Activated CD8-positive, alpha-beta memory T cell treated with anti-CD3 and anti-CD28 coated beads for 4 hours (primary cell): ENCODE measurements at places on chromosomes 12 and 14.

GRCh38 chr12:92493816-92494215, 209.0 kb upstream of the PLEKHG7 start:
- DNase-seq: no peak

GRCh38 chr12:51362307-51362706, 15.8 kb upstream of the CELA1 start:
- DNase-seq: no peak

DNA sequence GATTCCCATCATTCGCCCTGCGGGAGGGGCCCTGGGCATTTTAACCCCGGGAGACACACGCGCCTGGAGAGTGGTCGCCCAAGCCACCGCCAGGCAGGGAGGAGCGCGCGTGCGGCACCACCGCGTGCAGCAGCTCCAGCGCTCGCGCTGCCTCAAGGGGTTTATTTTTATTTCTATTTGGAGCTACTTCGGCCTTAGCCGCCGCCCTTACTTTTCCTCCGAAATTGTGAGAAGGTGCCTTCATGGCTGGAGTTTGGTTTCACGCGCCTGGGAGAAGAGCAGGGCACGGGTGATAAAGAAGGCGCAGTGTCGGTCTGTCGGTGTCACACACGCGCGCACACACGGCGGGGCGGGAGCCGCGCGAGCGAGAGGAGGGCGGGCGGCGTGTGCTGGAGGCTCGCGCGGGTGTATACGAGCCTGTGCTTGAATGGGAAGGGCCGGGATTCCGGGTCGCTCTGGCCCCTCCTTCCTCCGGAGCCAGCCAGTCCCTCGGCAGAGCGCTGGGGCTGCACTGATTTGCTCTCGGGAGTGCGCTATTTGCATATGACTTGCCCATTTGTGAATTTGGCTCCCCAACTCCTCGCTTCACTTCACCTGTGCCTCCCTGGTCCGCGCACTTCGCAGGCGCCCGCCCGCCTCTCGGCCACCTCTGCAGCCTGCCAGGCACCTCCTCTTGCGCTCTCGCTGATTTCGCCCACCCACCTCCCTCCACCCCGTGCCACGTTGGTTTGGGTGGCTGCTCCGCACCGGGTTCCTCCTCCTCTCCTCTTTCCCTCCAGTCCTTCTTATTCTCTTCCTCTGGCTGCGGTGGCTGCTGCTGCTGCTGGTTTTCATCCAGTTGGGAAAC, 932.3 kb downstream of the DIO2 start:
- DNase-seq: no peak

- DNase-seq: no peak
These were observed 67.4 kb downstream of the MVK start for GRCh38 chr12:109640961-109641360.

DNA sequence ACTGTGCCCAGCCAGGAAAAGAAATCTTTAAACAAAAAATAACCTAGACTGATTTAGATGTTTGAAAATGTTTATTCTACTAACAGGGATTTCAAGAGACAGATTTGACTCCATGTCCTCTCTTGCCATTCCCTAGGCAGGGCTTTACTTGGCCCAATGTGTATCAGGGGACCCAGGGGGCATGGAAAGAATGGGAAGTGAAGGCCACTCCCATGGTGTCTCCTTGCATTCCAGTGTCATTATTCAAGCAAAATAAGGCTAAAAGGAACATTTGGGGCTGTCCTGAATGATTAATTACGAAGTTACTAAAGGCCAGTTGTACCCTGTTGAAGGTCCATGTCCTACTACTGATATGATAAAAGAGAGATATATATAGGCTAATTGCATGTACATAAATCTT, 151.9 kb upstream of the ATF7IP start:
- DNase-seq: no peak

GRCh38 chr14:100982762-100983161, 79.2 kb upstream of the RTL1 start:
- no peak for DNase-seq

- DNase-seq: no peak
These were observed 31.9 kb downstream of the FOS start for GRCh38 chr14:75310295-75311111.

DNA sequence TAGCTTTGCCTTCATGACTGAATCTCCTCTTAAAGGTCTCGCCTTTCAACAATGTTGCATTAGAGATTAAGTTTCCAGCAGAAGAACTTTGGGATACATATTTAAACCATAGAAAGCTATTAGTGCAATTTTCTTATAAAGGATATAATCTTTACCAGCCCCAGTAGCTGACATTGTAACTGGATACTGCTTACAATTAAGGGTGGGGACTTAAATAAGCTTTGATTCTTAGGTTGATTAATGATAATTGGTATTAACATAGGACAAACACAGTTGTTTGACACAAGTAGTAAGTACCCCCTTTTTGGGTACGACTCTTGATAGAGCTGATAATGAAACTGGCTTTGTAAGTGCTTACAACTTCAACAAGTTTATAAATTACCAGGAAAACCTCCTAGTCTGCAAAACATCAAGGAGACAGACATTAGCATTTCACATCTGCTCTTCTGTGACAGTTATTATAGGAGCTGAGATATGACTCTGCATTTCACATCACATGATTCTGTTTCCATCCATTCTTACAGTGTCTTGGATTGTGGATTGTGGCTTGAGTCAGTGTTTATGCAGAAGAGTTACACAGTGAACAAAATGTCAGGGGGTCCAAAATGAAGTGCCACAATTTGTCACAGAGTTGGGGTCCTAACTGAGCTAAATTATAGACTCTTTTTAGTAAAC, 249.1 kb upstream of the E2F7 start:
- no peak for DNase-seq

DNA sequence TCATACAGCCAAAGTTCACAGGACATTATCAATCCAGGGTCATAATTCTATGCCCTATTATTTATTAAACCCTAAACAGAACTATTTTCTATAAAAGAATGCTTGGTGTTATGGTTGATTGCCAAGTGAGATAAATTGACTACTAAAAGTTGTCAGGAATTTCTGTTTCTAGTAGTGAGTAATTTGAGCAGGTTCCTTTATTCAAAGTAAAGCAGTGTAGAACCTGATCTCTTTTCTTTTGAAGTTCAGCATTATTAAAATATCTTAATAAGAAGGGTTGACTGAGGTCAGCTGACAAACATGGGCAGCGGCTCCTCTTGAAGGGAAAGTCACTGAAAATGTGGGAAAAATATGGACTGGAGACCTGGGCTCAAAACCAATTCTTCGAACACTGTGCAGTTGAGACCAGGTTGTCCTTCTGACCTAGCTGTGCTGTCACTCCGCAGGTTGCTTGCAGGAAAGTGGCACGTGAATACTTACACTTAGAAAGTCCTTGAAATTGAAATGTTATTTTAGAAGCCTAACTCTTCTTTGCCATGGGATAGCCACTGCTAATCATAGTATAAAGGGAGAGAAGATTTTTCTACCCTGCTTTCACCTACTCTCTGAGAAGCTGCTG, 141.0 kb downstream of the RASSF9 start:
- no peak for DNase-seq

GRCh38 chr14:68261092-68261842, 441.7 kb downstream of the RAD51B start:
- DNase-seq: no peak

GRCh38 chr12:48390026-48390425, 39.3 kb upstream of the ZNF641 start:
- no peak for DNase-seq

- no peak for DNase-seq
These were observed 90.8 kb downstream of the SLCO1B1 start for GRCh38 chr12:21221778-21222177.

DNA sequence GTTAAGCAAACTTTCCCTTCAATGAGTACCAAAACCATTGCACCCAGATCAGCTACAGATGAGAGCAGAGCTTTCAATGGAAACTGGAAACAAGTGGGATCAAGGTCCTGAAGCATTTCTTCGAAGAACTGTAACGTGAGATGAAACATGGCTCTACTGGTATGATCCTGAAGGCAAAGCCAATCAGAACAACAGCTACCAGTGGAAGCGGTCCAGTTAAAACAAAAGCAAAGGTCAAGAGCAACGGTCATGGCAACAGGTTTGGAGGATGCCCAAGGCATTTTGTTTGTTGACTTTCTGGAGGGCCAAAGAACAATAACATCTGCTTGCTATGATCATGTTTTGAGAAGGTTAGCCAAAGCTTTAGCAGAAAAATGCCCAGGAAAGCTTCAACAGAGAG, 137.9 kb upstream of the CPSF6 start:
- DNase-seq: no peak

- peak; percentile 57 for DNase-seq
These were observed 21.2 kb downstream of the PRPF40B start for GRCh38 chr12:49644620-49644994.

DNA sequence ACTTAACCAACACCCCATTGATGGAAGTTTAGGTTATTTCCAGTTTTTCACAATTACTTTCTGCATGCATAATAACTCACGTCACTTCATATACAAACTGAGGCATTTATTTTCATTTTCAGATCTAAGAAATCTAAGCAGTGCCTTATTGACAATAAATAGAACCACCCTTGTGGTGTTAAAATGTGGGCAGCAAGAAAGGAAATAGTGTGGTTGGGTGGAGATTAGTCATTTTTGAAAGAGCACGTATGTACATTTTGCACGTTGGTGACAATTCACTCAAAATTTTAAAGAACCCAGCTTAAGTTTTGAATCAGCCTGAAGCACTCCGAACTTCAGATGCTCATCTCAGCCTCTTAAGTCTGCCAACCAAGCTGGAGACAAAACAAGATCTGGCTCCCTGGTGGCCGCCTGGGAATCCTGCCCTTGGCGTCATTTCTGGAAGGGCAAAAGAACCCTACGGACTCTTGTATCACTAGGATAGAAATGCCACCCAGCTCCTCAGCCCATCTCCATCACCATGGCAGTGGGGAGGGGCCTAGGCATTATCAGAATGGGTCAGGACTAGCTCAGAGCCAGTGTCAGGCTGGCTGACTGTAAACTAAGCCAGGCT, 89.5 kb upstream of the BCL2L14 start:
- no peak for DNase-seq

DNA sequence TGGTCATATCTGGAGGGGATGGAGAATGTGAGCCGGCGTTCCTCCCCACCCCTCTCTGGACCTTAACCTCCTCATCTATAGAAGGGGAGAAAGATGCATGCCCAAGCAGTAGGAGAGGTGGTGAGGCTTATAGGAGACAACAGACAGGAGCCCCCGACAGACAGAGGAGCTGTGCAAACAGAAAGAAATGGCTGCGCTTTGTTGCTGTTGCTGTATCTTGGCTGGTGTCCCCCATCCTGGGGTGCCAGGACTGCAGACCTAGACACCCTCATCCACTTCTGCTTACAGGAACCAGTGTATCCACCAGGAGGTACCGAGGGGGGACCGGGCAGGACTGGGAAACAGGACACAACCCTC, 397 bp downstream of the SERPINA1 start:
- DNase-seq: no peak

DNA sequence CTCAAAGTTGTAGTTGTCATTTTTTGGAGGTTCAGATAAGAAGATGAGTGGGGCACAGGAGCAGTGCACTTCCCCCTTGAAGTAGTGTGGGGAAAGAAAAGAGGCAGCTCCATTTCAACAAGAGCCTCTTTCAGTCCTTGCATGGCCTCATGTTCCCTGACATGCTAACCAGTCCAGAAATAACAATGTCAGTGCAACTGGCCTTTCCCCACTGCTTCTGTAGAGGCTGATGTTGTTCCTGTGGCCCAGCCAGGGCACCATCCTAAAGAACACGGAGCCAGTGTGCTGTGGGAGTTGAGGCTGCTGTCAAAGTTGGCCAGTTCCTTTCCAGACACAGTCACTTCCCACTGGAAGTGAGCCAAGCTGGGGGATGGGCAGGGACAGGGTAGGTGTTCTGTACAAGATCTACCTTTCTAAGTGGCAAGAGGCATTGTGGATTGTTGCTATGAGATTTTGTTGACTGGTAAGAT, 77.7 kb upstream of the SLC38A2 start:
- DNase-seq: no peak

GRCh38 chr14:62557416-62557815, 487.8 kb downstream of the KCNH5 start:
- DNase-seq: no peak

DNA sequence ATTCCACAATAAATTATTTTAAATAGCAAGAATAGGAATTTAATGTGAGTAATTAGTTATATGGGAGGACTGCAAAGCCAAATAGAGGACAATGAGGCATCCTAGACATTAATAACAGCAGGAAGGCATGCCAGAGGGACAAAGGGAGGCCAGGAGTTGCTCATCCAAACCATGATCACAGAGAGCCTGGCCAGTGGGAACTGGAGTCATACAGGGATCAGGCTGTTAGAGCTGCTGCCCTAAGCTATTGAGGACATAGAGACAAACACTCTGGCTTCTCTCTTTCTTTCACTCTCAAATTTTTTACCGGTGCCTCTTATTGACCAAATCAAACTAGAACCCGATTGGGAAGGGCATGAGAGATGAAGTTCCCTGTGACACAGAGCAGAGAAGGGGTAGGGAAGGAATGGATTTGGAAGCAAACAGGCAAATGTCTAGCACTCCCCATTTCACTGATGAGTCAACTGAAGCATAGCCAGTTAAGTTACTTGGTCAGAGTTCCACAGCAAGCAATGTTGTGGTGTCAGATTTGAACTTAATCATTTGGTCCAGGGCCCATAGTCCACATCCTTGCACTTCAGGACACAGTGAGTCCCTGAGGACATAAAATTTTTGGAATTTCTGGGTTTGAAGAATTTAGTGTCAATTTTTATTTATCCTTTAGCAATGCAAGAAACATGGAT, 17.9 kb upstream of the CFAP54 start:
- no peak for DNase-seq

DNA sequence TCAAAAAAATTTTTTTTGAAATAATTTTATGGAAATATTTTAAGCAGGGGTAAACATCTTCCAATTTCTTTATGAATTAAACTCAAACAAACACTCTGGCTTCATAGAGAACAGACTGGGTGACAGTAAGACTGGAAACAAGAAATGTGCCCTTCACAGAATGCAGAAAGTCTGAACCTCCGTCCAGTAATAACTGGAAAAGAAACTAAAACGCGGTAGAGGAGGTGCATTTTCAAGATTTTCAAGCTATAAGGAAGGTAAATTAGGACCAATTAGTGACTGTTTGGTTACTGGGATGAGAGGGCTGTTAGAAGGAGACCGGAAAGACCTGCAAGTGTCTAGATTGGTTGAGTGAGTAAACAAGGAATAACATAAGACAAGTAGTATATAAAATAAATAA, 245.7 kb downstream of the CEP128 start:
- DNase-seq: no peak

GRCh38 chr14:81385419-81385818, 14.7 kb downstream of the STON2 start:
- no peak for DNase-seq

GRCh38 chr14:68967459-68967940, 11.6 kb downstream of the ACTN1 start:
- no peak for DNase-seq

- no peak for DNase-seq
These were observed 118.8 kb downstream of the ST8SIA1 start for GRCh38 chr12:22215467-22216253.

GRCh38 chr14:54890788-54891187, 11.8 kb downstream of the GCH1 start:
- no peak for DNase-seq
